ENCODE measurements at places on chromosomes 5 and 9. TPM values are rescaled to one million over a fixed set of nuclear protein-coding genes. Genes with fewer than 3 reads are reported as not detected.
A peak's percentile ranks its signal among the peaks of the same experiment; 100 is the strongest.

FGFR4 gene
- total RNA-seq: 43.3 TPM

CBY3 gene
- total RNA-seq: not detected

DMRTA1 gene
- total RNA-seq: 0.64 TPM

TMC1 gene
- total RNA-seq: 0.28 TPM

FAM221B gene
- 0.28 TPM for total RNA-seq

MED27 gene
- total RNA-seq: 13.6 TPM

GRCh38 chr5:124905256-124906130 lies 159.1 kb upstream of the ZNF608 start:
- DNase-seq: no peak

- no peak for DNase-seq
Observed at GRCh38 chr5:26763215-26763614, 275.2 kb downstream of the CDH9 start.

DNA sequence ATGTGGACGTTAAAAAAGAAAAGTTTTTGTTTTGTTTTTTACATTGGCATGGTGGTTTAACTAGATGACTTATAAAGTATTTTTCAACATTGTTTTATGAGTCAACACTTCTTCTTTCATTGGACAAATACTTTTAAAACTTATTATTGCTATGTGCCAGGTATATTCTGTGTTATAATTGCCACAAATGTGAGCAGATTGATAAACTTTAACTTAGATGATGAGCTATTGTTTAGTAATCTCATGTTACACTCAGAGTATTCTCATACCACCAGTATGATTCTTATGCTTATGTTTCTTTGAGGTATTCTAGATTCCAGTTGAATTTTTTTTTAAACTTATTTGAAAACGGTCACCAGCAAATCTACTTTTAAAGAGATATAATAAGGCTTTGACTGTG lies 60.3 kb downstream of the RASA1 start:
- DNase-seq: no peak

DNA sequence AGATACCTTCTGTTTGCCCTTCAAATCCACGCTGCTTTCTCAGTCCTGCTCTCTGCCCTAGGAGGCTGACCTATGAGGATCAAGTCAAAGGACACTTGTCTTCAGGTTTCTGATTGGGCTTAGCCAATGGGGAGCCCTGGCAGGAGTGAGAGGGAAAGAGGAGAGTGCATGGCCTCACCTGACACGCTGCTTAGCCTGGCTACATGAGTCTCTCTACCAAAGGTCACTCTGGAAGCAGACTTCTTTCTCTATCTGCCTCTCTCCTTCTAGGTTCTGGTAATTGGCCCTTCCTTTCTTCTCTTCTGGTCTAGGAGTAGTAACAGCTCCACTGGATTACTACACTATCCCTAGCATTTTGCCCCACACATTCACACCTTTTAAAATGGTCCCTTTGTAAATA lies 13.1 kb downstream of the ARSB start:
- DNase-seq: peak; percentile 59

DNA sequence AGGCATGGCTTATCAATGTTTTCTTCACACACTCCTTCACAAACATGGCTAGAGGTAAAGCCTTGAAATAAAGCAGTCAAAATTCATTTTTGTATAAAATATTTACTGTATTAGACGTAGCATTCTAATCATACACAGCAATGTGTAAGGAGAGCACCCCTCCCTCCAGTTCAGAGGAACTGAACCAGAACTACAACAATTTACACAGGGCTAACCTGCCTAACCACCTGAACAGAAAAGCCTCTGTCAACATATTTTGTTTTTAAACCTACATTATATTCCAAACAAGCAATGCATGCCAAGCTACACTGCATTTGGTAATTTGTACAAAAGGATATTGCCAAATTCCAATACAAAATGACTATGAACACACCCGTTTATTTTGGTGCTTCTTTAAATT lies 41.6 kb downstream of the MLLT3 start:
- DNase-seq: no peak

DNA sequence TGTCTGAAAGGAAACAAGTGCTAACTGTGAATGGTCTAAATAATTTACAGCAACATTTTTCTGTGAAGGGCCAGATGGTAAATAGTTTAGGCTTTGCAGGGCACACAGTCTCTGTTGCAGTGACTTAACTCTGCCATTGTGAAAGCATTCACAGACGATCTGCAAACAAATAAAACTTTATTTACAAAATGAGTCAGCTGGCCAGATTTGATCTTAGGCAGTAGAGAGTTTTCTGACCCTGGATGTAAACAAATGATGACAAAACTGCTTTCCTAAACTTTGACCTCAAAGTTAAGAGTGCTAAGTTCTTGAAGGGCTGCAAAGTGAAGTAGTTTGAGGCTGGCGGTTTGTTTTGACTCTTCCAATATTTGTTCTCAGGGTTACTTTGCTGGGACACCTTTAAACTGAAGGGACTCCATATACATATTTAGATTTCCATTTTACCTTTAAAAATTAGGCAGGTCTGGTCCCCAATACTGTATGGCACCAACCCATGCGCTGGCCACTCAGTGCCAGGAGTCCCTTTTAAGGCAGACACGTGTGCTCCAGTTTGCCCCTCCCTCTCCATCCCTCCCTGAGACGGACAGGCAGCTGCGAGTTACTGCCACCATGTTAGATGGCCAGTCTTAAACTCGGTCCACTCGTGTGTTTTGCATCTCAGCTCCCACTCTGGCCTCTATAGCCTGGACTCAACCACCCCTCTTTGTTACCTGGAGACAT lies 4.0 kb upstream of the ADAMTS16 start:
- no peak for DNase-seq

DNA sequence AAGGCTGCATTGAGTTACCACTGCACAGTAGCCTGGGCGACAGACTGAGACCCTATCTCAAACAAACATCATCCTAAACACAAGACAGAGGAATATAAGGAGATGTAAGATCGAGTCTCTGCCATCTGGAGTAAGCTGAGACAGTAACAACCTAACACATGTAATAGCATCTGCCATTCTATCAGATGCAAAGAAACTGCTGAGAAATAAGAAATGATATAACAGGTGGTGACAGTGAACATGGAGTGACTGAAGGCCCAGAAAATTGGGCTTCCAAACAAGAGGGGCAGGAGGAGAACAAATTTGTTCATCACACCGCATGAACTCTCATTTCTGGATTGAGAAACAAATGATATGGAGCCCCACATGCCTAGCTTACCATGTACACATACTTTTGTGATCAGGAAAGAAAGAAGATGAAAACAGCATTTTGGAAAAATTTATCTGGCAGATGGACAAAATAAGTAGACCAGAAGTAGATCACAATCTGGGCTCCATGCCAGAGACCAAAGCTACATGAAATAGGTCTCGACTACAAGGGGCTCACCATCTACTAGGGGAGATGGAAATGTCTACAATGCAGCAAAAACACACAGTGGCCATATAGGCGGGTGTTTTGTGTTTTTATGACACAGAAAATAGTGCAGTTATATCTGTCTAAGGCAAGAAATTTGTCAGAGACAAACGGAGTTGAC lies 45.5 kb downstream of the ECPAS start:
- no peak for DNase-seq

GRCh38 chr9:104993291-104993963 lies 65.5 kb upstream of the ABCA1 start:
- peak; percentile 48 for DNase-seq

GRCh38 chr9:98808411-98808815 lies 943 bp downstream of the GALNT12 start:
- DNase-seq: peak; percentile 95

GRCh38 chr9:137405677-137406081 lies 17.3 kb downstream of the EXD3 start:
- no peak for DNase-seq

- DNase-seq: peak; percentile 84
Observed at GRCh38 chr5:145854651-145855258, 18.1 kb downstream of the GRXCR2 start.

DNA sequence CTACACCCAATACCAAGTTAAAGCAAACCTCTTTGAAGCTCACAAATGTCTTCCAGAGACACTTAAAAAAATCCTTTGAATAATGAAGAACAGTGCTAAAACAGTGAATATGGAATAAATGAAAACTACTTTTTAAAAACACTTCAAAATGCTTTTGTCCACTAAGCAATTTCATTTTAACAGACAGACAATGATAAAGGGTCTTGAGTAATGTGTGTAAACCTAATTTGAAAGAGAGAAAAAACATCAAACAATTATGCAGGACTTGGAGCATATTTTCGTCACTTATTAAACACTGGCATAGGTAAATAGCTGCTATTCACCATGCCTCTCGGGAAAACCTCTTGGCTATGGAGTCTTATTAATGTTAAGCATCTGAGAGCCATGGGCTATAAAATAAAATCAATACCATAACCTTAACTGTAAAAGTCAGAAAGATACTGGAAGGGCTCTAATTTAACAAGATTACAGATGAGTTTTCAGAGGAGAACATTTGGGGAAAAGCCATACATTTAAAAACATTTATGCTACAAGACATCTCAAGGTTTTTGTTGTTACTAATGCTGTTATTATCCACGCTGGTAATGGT lies 177.8 kb downstream of the NFIB start:
- DNase-seq: no peak

- DNase-seq: no peak
Observed at GRCh38 chr5:31987985-31988710, 186.0 kb downstream of the GOLPH3 start.

GRCh38 chr5:127076315-127077129 lies 3.2 kb upstream of the C5orf63 start:
- DNase-seq: no peak

GRCh38 chr9:126125992-126126409 lies 200.6 kb upstream of the MVB12B start:
- no peak for DNase-seq

GRCh38 chr9:136363949-136364748 lies 605 bp upstream of the DNLZ start:
- DNase-seq: no peak

GRCh38 chr9:103681435-103681834 lies 412.7 kb upstream of the SMC2 start:
- no peak for DNase-seq

DNA sequence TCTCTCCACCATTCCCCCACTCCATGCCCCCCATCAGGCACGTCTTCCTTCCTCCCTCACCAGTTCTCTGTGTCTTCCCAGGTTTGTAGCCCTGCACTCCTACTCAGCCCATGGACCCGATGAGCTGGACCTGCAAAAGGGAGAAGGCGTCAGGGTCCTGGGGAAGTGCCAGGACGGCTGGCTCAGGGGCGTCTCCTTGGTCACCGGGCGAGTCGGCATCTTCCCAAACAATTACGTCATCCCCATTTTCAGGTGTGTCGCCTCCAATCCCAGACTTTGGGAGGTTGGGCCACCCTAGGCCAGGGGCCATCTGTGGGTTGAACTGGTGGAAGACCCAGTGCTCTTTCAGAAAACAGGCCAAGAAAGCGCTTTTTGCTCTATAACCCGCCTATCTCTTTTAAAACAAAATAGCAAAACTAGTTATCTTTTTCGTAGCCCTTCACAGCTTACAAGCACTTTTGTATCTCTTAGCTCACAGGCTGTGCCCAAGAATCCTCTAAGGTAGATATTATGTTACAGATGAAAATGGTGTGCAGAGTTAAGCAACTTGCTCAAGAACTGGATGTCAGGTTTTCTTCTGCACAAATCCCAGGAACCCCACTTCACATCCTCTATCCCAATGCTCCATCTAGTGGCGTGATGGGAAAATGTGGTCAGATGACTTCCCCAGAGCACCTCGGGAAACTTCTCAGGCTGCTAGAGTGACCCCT lies 56.2 kb downstream of the PLAC8L1 start:
- peak; percentile 56 for DNase-seq

- no peak for DNase-seq
Observed at GRCh38 chr5:10624206-10624605, 60.3 kb downstream of the ANKRD33B start.

DNA sequence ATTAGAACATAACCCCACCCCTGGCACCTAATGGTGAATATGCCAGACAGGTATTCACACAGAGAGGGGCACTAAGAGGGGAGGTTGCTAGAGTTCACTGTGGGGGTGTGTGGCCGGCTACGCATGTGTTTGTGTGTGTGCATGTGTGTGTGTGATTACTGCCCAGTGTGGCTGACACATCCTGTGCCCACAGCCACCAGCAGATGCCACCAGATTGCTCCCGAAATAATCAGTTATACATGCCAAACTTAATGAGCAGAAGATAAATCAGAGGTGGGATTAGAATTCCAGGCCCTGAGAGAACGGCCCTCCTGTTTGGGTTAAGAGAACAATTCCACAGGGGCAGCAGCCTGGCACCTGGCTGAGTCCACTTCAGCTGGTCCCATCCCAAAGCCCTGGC lies 91.8 kb upstream of the TBCA start:
- no peak for DNase-seq

GRCh38 chr5:134493461-134494055 lies 31.9 kb upstream of the JADE2 start:
- DNase-seq: no peak

GRCh38 chr5:125199968-125200865 lies 453.8 kb upstream of the ZNF608 start:
- DNase-seq: no peak

DNA sequence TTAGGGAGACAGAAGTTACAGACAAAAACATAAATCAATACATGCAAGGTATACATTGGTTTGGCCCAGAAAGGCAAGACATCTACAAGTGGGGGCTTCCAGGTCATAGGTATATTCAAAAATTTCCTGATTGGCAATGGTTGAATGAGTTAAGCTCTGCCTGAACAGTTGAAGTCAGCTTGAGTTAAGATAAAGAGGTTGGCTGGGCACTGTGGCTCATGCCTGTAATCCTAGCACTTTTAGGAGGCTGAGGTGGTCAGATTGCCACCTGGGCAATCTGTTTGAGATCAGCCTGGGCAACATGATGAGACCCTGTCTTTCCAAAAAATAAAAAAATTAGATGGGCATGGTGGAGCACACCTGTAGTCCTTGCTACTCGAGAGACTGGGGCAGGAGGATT lies 16.3 kb downstream of the TMC1 start:
- no peak for DNase-seq

DNA sequence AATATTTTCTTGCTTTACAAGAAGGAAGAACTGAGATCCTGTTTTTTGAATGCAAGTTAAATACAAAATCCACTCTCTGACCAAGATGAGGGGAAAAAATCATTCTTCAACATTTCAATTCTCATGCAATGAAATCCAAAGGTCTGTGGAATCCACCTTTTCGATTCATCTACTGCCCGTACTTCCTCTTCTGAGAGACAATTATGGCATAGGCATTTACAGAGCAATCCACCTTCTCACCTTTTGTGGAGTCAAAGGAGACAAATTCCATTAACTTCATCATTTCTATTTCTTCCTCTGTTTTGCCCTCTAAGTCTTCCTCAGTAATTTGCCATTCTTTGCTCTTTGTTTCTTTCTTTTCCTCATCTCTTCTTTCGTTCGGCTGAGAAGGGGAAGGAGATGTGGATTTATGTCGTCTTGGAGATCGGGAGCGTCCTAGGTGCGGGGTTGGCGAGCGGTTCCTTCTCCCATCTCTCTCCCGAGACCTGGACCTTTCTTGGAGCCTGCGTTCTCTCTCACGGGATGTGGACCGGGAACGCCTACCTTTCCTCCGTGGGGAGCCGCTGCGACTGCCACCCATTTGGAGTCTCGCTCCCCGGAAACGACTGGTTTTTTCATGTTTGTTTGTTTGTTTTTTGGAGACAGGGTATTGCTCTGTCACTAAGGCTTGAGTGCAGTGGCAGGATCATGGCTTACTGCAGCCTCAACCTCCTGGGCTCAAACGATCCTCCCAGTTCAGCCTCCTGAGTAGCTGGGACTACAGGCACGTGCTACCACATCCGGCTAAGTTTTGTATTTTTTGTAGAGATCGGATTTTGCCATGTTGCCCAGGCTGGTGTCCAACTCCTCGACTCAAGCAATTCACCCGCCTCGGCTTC lies 24.3 kb upstream of the AFF4 start:
- no peak for DNase-seq
